ENCODE measurements at places on chromosomes 2 and 18.

- DNase-seq, result peak; percentile 10
These were observed 127.5 kb downstream of the NFATC1 start for GRCh38 chr18:79523206-79523735.

GRCh38 chr2:143974262-143974661, 545.7 kb downstream of the ZEB2 start:
- DNase-seq, result no peak

GRCh38 chr18:54958704-54959625, at the start of gene CCDC68:
TSS of gene CCDC68 (minus strand) at chr18:54959461. CDS start at chr18:54942791, 16,670 bp downstream.
- peak; percentile 59 for DNase-seq

DNA sequence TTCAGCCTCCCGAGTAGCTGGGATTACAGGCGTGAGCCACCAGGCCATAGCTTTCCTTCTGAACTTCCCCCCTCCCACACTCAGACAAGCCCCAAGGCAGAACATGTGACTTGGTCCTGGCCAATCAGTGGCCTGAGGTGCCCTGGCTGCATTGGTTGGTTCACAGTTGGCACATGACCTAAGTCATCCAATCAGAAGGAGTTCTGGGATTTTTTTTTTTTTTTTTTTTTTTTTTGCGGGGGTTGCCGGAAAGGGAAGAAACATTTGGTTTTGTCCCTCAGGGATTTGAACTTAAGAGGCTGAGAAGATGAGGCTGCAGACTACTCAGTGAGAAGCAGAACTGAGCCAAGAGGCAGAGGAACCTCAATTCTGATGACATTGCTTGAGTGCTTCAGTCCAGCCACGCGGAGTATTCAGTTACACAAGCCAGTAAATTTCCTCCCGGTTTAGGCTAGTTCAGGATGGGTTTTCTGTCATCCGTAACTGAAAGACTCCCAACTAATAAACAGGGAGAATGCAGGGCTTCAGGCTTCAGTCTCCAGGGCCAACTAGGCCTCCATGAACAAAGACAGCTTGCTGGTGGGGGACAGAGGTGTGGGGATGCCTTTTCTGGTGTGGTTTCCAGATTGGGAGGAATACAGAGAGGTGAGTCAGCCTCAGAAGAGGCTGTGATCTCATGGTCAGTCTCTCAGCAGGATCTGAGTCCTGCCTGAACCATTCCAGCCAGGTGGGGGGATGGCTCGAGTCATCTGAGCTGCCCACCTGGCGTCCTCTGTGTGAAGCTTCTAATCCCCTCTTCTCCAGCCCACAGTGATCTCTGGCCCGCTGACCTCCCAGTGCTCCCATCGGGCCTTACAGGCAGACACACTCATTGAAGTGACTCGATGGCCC, 9.2 kb downstream of the PTMA start:
- peak; percentile 82 for DNase-seq

DNA sequence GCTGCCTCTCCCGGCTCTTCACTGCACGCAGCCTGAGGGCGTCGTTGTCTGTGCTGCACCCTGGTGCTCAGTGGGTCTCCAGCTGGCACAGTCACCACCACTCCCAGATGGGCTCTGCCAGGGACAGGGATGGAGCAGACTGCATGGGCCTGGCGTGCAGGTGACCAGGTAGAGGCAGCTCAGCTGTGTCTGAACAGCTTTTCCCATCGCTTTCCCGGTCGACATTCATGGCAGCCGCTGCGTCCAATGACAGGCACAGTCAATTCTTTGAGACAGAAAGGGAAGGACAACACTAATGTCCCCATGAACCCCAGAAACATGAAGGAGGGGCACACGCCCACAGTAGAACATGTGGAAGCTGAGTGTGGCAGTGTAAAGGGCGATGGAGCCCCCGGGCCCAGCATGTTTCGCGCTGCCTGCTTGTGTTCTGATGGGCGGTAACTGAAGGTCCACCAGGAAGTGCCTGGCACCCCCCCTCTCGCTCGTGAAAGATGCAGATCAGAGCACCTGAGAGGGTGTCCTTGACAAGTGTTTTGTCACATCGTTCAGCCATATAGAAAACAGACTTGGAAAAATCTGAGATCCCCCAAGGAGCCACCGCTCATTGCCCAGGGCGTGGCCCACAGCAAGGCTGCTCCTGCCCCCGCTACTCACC, 122.4 kb downstream of the NFATC1 start:
- peak; percentile 19 for DNase-seq

DNA sequence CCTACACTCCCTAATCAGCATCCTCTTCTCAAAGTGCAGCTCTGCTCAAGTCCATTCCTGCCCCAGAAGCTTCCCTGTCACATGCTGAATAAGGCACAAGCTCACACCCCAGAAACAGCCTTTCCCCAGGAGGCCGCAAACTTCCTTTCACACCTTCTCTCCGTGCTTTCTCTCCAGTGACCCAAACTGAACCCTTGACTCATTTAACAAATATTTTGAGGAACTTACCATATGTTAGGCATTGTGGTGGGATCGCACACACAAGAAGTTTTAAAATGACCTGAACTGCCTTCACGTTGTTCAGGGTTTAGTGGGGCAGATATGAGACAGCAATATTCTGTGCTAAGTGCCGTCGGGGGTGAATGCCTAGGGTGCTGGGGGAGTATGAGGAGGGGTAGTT, 161.3 kb downstream of the INSIG2 start:
- DNase-seq, result no peak

GRCh38 chr2:13813236-13813635, 819.3 kb upstream of the LRATD1 start:
- no peak for DNase-seq

DNA sequence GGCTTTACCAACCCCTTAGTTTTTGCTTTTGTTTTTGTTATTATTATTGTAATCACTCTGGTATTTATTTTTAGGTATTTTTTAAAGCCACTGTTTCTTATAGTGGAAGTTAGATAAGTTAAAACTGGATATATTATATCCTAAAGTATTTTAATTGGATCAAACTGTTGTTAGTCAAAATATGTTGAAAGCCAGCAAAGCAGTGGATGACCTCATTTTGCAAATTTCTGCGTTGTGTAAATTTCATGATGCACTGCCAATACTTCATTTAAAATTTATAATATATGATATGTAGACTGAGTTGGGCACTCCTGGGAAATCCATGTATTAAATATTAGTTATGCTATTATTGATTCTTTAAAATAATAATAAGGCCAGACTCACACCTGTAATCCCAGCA, 661.7 kb upstream of the NRXN1 start:
- no peak for DNase-seq

DNA sequence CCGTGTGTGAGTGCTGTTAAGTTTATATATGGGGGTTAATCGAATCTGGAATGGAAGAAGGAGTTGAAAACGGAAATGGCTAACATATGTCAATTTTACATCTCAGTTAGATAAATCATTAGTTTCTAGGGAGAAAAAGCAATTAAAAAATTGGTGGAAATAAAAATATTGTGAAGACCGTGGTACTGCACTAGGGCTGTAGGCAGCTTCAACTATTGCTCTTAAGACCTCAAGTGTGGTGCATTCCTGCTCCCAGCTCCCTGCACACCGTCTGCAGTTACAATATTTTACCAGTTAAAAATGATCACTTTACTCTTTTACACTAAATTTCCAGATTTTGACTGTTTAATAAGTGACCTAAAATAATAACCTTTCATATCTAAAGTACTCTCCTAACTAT, 977.3 kb upstream of the POU3F3 start:
- no peak for DNase-seq
